HCT116 (cell line): ENCODE measurements at places on chromosomes 6 and 20. TPM values are rescaled to one million over a fixed set of nuclear protein-coding genes. Genes with fewer than 3 reads are reported as not detected.

GRCh38 chr6:17957498-17957897 is 29.9 kb downstream of the KIF13A start:
- no peaks in the 10 kb centered on the region for H3K27me3 ChIP-seq
- no peaks in the 10 kb centered on the region for H3K36me3 ChIP-seq
- H3K4me3 ChIP-seq, result no peak overlapping the region
- no peaks in the 10 kb centered on the region for H3K4me1 ChIP-seq
- no peak overlapping the region for H3K27ac ChIP-seq

GRCh38 chr6:112029045-112029822 is 24.7 kb upstream of the CCN6 start:
- DNase-seq, result peak; percentile 68
- H3K4me1 ChIP-seq, result no peaks in the 10 kb centered on the region
- 0 out of 2 replicates have a peak, but pooled peaks cover 4% of the 10 kb centered on the region for H3K27me3 ChIP-seq
- no peaks in the 10 kb centered on the region for H3K36me3 ChIP-seq

- DNase-seq, result no peak
- H3K36me3 ChIP-seq, result no peaks in the 10 kb centered on the region
- no peak overlapping the region for H3K4me3 ChIP-seq
- H3K27me3 ChIP-seq, result no peaks in the 10 kb centered on the region
These were observed 43.6 kb downstream of the CTCFL start for GRCh38 chr20:57481281-57481711.

KCNB1 gene
- 0.79 TPM for total RNA-seq

GRCh38 chr6:10404799-10405512 is 9.9 kb downstream of the TFAP2A start:
- H3K27ac ChIP-seq, result peak overlapping the region; percentile 88
- H3K4me3 ChIP-seq, result peak overlapping the region; percentile 83
- peaks cover 38% of the 10 kb centered on the region for H3K4me1 ChIP-seq

SLC22A2 gene
- not detected for total RNA-seq

ZNF334 gene
- total RNA-seq, result not detected

GRCh38 chr20:35891375-35891774 is 62.9 kb downstream of the SCAND1 start:
- no peak overlapping the region for H3K27ac ChIP-seq
- no peaks in the 10 kb centered on the region for H3K4me1 ChIP-seq
- no peaks in the 10 kb centered on the region for H3K36me3 ChIP-seq
- H3K4me3 ChIP-seq, result no peak overlapping the region
- H3K27me3 ChIP-seq, result no peaks in the 10 kb centered on the region
